BE2C (cell line): ENCODE measurements at places on chromosomes 11 and 22.

DNA sequence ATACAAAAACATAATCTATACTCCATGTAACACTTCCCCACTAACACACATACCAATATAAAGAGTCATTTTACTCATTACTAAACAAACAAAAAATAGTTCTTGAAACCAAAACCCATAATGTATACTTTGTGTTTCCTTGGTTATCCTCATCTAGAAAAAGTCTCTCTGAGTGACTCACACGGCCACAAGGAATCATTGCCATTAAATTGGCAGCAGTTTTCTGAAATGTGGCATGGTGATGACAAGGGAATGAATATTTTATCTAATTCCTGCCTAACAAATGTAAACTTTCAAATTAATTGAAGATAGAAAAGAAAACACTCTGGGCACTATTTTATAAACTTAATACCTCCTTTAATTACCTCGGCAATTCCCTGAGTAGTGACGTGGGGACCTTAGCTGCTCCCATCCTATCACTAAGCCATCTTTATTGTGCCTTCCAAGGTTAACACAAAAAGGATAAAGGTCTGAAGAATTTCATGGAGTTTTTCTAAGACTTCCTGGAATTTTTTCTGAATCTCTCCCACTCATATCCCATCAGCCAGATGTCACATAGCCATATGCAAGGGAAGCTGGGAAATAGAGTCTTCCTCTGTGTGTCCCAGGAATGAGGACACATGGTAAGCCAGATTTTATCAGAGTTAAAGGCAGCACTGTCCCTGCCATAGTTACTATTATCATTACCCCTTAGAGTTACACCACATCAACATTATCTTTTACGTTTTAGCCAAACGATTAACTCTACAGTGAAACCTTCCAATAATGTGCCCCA lies 857.2 kb upstream of the TENM4 start:
- no peak for DNase-seq

DNA sequence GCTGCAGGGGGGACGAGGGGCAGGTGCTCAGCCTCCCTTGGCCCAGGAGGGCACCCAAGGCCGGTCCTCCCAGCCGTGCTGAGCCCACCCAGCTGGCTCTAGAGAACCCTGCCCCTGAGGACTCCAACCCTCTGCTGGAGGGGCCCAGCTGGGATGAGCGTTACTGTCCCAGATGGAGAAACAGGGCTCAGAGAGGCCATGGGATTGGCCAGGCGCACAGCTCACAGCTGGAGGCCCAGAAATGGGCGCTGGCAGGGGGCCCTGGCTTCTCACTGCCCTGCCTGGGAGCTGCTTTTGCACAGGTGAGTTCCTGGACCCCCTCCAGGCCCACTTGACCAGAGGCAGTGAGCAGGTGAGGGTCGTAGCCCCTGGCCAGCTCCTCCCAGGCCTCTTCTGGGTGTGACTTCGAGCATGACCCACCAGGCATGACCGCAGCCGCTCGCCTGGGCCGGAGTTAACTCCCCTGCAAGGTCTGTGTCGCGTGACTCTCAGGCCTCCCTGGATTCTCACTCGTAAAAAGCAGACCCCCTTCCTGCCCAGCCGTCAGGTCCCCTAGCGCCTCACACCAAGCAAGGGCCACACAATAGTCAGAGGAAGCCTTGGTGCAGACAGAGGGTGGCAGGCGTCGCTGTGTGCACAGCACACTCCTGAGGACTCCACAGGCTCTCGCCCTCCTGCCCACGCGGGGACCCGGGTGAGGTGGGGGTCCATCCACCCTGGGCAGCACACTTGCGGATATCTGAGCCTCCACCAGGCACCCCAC lies 19.7 kb upstream of the IL17REL start:
- DNase-seq, result peak; percentile 10

DNA sequence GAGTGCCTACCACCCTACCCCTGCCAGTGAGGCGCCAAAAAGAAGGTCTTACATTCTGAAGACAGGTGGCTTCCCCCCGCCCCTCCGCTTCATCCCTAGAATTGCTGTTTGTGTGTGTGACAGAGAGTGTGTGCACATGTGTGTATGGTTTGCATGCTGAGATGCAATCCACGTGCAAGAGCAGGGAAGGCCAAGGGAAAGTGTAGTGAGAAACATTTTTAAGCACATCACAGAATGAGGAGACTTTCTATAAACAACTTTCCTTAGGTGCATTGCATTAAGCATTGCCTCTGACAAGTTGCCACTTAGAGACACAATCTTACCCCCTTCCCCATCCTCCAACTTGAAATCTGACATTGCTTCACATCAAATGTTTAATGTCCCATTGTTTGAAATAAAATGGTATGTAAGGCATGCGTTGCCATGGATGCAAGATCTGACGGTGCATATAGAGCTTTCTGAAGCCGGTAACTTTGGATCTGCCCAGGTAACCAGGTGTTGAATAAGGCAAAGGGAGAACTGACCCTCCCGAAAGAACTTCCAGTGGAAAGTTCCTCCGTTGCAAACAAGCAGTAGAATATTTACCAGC lies 21.4 kb downstream of the FJX1 start:
- DNase-seq, result no peak

- DNase-seq, result no peak
These were observed 4.2 kb downstream of the THYN1 start for GRCh38 chr11:134248910-134249480.

DNA sequence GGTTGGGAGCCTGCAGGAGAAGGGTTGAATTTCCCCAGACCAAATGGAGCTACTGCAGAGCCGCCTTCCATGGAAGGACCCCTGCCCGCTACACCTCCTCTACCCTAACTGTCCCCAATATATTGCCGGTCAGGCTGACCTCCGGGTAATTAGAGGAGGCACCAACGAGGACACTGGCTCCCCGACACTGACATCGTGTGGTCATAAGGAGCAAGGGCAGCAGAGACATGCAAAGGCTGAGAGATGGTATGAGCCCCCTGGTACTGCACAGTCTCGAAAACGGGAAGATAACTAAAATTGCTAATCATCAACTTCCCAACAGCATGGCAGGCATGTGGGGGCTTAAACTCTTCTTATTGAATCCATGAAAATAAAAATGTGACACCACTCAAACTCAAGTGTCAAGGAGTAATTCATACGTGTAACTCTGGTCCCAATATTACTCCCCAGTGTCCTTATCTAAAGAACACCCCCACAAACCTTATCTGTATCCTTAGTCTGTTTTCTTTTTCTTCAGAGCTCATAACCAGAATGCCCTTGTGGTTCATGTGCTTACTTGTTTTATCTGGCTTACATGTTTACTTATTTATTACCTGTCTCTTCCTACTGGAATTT lies 4.4 kb downstream of the CAVIN3 start:
- DNase-seq, result peak; percentile 30

DNA sequence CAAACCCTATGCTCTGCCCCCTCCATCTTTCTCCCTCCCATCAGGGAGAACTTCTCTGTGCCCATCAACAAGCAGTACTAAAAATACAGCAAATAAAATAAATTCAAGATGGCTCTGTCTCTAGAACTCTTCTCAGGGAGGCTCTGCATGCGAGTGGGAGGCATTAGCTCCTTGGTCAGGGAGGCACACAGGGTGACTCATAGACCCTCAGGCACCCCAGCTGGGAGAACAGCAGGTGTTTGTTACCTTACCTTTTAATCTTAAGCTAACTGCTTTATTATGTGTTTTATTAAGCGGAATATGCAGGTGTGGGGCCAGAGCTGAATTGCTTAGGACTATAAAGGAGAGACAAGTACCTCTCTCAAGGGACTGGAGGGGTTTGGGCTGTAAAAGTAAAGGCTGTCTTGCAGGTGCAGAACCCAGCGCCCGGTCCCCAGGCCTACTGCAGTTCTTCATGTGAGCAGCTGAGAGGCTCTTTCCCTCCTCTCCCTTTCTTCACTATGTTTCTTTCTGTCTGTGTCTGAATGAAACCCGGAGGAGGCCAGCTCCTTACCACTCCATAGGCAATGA lies 20.8 kb downstream of the CSNK2A3 start:
- DNase-seq, result no peak

DNA sequence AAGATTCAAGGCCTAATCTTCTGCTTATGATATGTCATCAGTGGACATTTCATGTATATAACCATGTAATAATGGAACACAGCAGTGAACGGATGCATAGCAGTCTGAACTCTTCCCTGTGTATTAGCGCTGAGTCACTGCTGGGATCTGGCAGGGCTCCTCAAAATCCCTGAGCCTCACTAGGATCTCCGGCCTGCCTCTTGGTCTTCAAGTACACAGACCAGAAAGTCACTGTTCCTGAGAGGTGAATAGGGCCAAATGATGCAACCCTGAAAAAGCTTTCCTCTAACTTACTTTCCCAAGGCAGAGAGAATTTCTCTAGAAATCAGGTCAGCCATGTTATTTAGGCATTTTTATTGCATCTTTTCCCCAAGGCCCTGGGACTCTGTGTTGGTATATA lies 35.0 kb downstream of the POU2AF1 start:
- DNase-seq, result no peak

DNA sequence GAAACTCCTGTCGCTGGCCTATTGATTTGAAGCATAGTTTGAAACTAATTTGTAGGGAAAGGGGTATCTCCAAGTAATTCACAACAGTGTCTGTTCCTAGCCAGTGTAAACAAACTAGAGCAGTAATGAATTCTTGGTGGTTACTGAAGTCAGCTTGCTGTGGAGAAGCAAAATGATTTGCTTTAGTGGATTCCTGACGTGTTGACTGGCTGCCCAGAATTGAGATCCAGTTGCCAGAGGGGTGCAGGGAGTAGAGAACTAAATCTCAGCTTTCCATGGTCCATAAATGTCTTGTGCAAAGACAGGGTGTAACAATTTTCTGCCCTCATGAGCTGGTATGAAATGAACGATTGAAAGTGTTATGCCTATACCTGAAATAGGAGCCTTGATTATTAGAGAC lies 382.5 kb upstream of the KIRREL3 start:
- no peak for DNase-seq

- no peak for DNase-seq
These were observed at the start of gene JHY for GRCh38 chr11:122882189-122882856. Gene JHY, plus strand, starts transcription at chr11:122882759. Its CDS starts 3,091 bp downstream, at chr11:122885850.

GRCh38 chr11:57116654-57117053 lies 65.1 kb upstream of the LRRC55 start:
- peak; percentile 32 for DNase-seq

DNA sequence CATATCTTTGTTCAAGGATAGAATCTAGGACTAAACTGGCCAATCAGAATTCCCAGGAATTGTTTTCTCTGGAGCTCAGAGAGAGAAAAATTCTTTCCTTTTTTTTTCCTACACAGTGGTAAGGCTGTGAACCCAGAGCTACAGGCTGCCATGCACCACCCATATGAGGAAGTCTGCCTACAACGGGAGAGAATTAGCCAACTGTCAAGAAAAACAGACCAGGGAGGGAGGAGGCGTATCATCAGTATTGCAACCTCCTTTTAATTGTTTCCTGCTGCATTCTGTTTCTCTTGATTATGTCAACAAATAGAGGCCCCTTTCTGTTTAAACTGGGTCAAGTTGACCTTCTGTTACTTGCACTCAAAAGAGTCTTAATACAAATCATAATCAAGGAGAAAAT lies 176.5 kb upstream of the UBASH3B start:
- DNase-seq, result no peak

- no peak for DNase-seq
These were observed at the start of gene OR2AG2 for GRCh38 chr11:6771926-6772893. Gene OR2AG2, minus strand, starts transcription at chr11:6771976. Its CDS starts 3,019 bp downstream, at chr11:6768957.

GRCh38 chr11:45193695-45194094 lies 47.3 kb downstream of the PRDM11 start:
- DNase-seq, result no peak

DNA sequence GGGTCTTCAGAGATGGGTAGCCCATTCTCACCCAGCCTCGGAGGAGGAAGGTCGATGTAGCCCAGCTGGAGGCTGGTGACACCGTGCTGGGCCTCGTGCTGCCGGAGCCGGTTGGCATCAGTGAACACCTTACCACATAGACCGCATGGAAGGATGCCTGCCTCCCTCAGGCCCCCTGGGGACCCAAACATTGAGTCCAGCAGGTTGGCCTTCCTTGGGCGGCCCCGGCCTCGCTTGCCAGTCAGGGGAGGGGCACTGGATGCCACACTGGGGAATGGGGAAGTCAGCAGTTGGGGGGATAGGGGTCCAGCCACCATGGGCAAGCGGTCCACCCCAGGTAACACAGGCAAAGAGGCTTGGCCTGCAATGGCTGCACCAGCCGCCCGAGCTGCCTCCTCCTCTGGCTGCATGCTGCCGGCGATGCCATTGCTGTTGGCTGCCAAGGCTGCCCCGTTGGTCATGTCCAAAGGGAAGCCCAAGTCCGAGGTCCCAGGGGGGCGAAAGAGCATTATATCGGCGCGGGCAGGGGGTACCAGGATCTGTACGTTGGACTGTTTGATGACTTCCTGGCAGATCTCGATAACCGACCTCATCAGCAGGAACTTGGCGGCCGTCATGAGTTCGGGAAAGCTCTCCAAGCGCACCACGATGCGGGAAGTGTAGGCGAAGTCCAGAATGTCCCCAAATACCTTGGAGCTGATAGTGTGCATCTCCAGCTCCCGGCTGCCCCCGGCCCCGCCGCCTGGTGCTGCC lies 1.4 kb downstream of the PATZ1 start:
- DNase-seq, result peak; percentile 37

DNA sequence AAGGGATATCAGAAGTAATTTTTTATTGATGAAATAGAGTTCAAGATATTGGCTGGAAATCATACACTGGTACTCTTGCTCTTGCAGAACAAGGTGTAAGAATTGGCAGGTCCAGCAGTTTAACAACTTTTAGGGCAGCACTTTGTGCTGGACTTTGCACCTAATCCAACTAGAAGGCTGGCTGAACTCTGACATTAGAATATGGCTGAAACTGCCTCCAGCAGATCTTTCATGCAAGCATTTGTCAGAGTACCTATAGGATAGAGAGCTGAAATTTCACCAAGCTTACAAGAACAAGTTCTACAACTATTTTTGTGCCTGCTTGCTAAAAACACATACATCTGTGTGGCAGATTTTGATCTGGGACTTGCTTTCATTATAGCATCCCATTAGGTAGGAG lies 17.2 kb downstream of the HPS5 start:
- DNase-seq, result no peak

GRCh38 chr22:45312856-45313255 lies 3.1 kb downstream of the FAM118A start:
- DNase-seq, result no peak

GRCh38 chr11:86056351-86056854 lies 12.5 kb downstream of the PICALM start:
- DNase-seq, result no peak

- DNase-seq, result no peak
These were observed 9.8 kb downstream of the MMP20 start for GRCh38 chr11:102615077-102615893.

GRCh38 chr11:34072832-34073231 lies 21.3 kb downstream of the CAPRIN1 start:
- no peak for DNase-seq

DNA sequence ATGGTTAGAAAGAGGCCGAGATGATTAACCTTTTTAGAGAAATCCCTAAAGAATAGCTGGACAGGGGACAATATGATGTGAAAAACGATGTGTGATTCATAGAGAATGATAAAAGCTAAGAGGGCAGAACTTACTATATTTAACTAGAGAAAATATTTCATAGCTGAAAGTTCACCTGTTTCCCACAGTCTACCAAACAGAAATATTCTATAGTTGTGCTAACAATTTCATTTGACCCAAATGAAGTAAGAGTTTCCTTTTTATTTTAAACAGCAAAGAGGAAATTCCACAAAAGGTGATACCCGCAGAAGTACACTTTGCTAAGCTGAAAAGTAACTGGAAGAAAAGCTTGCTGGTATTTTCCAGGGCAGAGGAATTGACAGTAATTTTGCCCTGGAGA lies 26.7 kb downstream of the ALKBH8 start:
- no peak for DNase-seq
